ENCODE measurements at places on chromosomes 1 and 21.

- DNase-seq: no peak
Measured at GRCh38 chr1:108199201-108199691, 897 bp downstream of the SLC25A24 start.

GRCh38 chr1:2555634-2556276 lies 416 bp upstream of the TNFRSF14 start:
- DNase-seq: no peak

DNA sequence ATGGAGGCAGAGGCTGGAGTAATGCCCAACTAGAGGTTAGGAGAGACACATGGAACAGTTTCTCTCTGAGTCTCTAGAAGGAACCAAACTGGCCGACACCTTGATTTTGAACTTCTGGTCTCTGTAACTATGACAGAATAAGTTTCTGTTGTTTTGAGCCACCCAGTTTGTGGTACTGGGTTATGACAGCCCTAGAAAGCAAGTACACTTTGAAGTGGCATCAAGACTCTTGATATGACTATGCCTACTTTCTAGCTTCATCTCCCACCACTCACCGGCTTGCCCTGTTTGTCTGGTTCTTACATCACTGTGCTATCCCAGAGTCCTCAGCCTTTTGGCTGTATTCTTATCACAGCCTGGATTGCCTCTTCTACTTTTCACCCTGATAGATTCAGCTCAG lies 230.3 kb upstream of the USP24 start:
- DNase-seq: no peak

DNA sequence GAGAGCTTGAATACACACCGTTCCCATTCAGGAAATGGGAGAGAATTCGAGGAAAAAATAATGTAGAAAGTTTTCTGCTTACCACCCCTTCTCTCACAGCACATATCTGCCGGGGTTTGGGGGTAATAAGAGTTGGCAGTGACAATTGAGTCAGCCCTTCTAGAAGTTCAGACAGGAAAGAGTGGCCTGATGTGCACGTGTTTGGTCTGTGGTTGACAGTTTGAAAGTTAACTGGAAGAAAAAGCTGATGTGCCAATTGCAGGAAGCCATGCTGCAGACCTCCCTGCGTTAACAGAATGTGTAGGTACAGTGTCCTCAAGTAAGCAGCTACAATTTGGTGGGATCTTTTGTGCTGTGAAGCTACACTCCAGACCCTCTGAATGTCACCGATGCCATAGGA lies 50.9 kb downstream of the DHX9 start:
- DNase-seq: no peak

DNA sequence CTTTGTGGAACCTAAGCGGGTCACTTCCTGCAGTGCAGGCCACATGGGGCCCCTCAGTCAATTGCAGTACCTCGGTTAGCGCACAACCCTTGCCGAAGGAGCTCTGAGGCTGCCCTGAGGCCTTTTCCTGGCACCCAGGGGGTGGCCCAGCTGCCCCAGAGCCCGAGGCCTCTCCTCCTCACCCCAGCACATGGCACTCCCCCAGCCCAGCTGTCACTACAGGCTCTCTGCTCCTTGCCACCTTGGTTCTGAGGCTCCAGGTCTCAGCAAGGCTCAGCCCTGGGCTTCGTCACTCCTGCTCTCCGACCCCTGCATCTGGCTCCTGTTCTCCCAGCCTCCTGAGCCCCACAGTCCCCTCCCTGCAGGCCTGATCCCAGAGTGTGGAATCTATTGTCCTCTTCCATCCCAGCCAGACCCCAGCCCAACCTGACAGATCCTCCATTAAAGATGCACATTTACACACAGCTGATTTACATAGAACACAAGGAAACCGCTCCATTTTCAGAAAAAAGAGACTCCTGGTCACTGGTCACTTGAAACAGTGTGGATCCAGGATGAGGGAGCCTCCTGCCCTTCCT lies 192.8 kb upstream of the POU3F1 start:
- DNase-seq: no peak

GRCh38 chr1:21564521-21565095 lies 55.4 kb downstream of the ALPL start:
- no peak for DNase-seq

DNA sequence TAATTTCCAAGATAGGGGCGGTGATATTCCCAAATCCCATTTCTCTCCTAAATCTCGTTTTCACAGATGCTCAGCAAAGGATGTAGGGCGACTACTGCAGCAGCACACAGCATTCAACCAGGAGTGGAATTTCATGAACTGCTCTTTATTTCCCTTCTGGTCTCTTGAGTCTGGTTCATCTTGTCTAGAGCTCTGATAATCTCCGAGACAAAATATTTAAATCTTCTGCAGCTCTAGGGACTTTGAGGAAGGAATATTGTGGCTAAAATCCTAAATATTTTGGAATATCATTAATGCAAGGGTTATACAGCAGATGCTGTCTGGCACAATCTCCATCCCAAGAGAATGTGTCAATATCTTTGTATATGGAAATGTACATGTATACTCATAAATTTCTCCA lies 45.4 kb downstream of the KIF26B start:
- DNase-seq: no peak

- DNase-seq: no peak
Measured at GRCh38 chr1:16064536-16065268, 8.7 kb downstream of the FAM131C start.

- DNase-seq: no peak
Measured at GRCh38 chr1:47219590-47220220, 12.3 kb downstream of the TAL1 start.

- DNase-seq: no peak
Measured at GRCh38 chr1:183403498-183403897, 14.7 kb downstream of the NMNAT2 start.

GRCh38 chr21:17462276-17462981 lies 50.4 kb upstream of the CXADR start:
- DNase-seq: no peak

DNA sequence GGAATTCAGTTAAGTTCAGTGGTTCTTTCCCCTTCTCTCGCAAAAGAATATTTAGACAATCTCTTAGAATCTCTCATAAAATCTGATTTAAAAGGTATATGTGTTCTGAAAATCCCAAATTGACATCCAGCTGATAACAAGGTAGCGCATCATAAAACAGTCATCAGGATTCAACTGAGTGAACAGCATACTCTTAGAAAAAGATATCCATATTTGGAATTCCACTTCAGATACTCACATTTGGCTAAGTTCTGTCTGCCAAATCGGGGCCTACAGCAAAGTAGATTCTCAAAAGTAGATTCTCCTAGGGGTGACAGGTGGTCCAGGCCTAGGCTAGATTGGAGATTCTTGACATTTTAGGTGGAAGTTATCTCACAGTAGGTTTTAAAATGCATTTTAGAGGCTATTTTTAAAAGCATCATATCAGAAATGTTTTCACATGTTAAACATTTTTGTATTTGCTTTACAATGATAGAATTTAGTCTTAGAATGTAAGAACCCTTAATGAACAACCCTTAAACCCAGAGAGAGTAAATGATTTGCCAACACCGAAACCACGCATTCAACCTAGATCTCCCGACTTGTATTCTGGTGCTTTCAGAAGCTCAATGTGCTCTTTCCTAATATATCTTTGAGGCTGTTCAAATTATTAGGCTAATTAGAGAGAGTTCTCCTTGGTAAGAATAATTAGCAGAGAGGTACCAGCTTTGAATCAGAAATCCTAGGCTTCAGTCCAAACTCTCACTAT lies 318.9 kb downstream of the LMO4 start:
- DNase-seq: no peak

GRCh38 chr1:17122521-17123164 lies 3.4 kb upstream of the PADI2 start:
- no peak for DNase-seq

DNA sequence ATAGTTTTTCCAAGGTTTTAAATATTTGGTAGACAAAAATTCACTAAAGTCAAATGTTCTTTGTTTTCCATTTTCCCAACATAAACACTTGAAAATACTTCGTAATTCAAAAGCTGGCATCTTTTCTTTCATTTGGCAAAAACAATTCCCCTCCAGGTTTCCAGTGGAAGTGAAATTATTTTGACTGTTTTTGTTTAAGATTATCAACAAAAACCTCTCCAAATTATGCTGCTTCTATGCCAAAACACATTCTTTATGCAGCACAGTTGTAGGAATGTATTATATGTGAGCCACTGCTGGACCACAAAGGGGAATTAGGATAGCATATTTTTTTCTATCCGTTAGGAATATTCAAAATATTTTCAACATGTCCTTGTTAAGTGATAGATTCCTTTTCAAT lies 44.1 kb downstream of the SLC5A9 start:
- DNase-seq: no peak

GRCh38 chr1:240415532-240415931 lies 196.4 kb downstream of the GREM2 start:
- DNase-seq: no peak

DNA sequence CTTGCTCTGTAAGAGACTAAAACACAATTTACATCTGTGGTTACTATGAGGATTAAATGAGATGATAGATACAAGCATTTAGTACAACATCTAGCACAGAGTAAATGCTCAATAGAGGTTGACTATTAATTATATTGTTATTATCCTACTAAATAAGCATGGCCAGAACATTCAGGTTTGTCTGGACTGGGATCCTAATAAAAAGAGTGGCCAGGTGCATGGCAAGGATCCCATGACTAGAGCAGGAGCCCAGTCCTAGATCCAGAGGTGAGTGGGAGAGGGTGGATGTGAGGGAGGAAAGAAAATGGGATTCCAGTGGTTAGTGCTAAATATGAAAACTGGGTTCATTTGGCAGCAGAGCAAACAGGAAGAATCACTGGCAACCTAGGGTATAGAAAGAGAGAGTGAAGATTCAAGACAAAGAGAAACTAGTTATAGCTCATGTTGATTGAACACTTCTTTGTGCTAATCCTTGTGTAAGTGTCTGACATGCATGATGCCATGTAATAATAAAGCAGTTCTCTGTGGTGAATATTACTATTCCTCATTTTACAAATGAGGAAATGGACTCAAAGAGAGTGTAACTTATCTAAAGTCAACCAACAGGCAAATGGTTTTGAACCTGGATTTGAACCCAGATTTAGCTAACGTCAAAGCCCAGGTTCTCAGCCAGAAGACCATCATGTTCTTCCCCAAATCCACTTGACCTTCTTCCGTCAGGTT lies 71.1 kb upstream of the FGGY start:
- DNase-seq: no peak

DNA sequence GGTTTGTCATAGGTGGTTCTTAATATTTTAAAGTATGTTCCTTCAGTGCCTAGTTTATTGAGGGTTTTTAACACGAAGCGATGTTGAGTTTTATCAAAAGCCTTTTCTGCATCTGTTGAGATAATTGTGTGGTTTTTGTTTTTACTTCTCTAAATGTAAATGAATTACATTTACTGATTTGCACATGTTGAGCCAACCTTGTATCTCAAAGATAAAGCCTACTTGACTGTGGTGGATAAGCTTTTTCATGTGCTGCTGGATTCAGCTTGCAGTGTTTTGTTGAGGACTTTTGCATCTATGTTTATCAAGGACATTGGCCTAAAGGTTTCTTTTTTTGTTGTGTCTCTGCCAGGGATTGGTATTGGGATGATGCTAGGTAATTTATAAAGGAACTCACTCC lies 142.5 kb downstream of the PRDM2 start:
- DNase-seq: no peak

DNA sequence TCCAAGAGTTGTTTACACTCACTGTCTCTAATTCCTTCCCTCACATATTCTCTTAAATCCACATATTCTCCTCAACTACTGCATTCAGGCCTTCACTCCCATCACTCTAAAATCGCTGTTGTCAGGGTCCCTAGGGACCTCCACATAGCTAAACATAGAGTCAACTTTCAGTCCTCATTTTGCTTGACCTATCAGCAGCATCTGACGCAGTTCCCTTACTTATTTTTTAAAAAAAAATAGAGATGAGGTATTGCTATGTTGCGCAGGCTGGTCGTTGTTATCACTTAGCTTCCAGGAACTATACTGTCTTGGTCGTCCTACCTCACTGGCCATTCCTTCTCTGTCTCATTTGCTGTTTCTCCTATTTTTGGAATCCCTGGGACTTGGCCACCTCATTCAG lies 11.7 kb upstream of the PLEKHO1 start:
- no peak for DNase-seq

- no peak for DNase-seq
Measured at GRCh38 chr1:236016083-236016482, 48.8 kb downstream of the NID1 start.

DNA sequence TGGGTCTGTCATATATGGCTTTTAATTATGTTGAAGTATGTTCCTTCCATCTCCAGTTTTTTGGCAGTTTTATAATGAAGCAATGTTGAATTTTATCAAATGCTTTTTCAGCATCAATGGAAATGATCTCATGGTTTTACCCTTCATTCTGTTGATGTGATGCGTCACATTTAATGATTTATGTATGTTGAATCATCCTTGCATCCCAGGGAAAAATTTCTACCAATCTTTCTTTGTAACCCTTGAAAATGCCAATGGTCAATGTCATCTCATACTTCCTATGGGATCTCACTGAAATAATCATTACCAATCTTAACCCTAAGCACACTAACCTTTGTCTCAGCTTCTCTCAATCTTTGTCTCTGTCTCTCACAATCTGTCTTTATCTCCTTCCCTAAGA lies 1004.0 kb downstream of the KCNT2 start:
- peak; percentile 78 for DNase-seq

- no peak for DNase-seq
Measured at GRCh38 chr1:19815801-19816736, 986 bp upstream of the RNF186 start.

DNA sequence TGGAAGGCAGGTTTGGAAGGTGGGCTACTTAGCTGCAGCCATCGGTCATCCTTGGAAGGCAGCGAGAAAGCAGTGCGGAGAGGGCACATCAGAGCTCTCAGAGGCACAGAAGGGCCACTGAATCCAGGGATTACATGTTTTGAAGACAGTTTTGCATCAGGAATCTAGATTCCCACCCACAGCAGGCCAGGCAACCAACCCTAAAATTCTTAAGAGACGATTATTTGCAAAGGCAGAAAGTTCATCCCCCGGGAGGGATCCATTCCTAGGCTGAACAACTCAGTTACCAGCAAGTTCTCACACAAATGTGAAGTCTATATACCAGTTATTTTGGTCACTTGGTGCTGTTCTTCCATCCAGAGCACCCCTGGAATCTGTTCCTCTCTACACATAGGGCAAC lies 457.3 kb upstream of the VAMP3 start:
- DNase-seq: no peak

GRCh38 chr21:14073615-14074014 lies 137.1 kb downstream of the LIPI start:
- no peak for DNase-seq

DNA sequence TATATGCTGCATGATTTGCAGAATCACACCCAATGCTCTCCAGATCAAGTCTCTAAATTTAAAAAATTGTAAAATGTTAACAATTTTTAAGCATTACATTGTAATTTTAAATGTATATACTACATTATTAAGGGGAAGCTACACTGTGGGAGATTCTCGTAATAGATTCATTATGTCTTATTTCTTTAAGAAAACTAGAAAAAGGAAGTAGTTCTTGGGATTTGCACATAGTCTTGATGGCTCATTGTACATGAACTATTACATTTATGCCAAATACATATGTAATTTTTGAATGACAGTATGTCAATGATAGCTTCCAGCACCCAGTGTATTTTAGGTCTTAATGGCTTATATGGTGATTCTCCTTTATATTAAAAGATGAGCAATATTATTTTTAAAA lies 250.3 kb downstream of the PTPRC start:
- DNase-seq: no peak

- no peak for DNase-seq
Measured at GRCh38 chr1:246295968-246296367, 211.1 kb downstream of the SMYD3 start.

- DNase-seq: no peak
Measured at GRCh38 chr1:243507672-243508302, 251.9 kb downstream of the SDCCAG8 start.

- no peak for DNase-seq
Measured at GRCh38 chr1:221625026-221625425, 116.9 kb downstream of the DUSP10 start.

All from NCI-H460 (cell line).